ENCODE measurements at places on chromosomes 12 and 14. TPM values are rescaled to one million over a fixed set of nuclear protein-coding genes. Genes with fewer than 3 reads are reported as not detected.

The GPR132 gene
- total RNA-seq: 0.36 TPM

The MANSC4 gene
- total RNA-seq: not detected

The TMEM132D gene
- total RNA-seq: not detected

The TAS2R31 gene
- 0.92 TPM for total RNA-seq

The MAPKAPK5 gene
- 24.0 TPM for total RNA-seq

Measured in esophagus mucosa (tissue), 1 donor.